Stimulated activated CD4-positive, alpha-beta T cell treated with anti-CD3 and anti-CD28 coated beads, Interleukin-1b, Interleukin-23, amount 100 ng/mL, for 1 hour (primary cell): ENCODE measurements at places on chromosomes 12 and 14.

DNA sequence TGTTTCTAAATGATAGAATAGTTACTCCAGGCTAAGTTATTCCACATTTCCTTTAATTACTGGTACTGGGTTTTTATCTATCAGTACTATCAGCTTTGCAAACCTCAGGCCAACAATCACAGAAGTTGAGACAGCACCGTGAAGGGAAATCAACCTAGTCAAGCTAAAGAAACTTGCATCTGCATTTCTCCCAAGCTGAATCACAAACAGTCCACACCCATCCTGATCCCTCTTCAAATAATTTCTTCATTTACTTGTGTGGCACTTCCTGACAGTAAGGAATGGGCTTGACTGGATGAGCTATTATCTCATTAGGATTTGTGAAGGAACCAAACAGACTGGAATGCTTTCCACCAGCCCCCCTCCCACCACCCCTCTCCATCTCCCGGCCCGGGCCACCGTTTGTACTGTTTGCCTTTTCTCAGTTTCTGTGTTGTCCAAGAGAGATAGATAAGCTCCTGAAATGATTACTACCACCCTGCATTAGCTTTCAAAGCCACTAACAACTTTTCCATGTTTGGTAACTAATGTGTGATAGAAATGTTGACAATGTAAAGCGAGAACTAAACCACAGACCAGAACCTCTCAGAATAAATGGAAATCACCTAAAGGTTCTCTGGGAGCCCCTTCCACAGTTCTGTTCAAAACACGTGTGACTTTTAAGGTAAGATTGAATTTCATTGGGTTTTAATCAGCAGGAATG, 236.3 kb downstream of the SLC25A21 start:
- DNase-seq = no peak

DNA sequence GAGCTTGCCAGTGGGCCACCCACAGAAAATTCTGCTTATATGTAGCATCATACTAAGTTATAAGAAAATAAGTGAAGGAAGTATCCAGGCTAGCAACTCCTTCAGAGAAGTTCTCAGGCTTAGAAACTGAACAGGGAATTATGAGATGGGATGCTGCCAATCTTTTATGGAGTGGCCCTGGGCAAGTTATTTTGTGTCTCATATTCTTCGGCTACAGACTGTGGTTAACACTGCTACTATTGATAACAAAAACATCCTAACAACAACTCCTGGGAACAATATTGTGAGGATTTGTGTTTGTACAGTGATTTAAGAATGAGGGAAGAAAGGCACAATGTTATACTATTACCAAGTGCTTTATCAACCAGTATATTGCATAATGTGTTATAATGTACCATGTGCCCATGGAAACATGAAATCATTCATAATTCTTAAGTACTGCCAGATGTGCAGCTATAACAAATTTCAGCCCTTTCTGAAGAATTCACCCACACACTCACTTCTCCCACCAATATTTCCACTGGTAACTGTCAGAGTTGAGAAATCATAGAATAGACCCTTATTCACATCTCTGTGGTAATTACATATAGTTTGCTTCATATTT, 113.3 kb upstream of the SOX5 start:
- DNase-seq = no peak

GRCh38 chr12:106301241-106301610, 1.3 kb upstream of the TCP11L2 start:
- DNase-seq = no peak

GRCh38 chr14:106442857-106443256, 916.5 kb downstream of the TMEM121 start:
- peak; percentile 13 for DNase-seq

DNA sequence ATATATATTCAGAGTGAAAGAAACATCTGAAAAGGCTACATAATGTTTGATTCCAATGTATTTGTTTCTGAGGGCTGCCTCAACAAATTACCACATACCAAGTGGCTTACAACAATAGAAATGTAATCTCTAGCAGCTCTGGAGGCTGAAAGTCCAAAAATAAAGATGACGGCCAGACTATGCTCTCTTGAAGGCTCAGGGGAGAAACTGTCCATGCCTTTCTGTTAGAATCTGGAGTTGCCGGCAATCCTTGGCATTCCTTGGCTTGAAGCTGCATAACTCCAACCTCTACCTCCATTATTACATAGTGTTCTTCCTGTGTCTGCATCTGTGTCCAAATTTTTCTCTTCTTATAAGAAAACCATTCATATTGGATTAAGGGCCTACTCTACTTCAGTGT, 68.1 kb upstream of the PLEKHG7 start:
- no peak for DNase-seq

DNA sequence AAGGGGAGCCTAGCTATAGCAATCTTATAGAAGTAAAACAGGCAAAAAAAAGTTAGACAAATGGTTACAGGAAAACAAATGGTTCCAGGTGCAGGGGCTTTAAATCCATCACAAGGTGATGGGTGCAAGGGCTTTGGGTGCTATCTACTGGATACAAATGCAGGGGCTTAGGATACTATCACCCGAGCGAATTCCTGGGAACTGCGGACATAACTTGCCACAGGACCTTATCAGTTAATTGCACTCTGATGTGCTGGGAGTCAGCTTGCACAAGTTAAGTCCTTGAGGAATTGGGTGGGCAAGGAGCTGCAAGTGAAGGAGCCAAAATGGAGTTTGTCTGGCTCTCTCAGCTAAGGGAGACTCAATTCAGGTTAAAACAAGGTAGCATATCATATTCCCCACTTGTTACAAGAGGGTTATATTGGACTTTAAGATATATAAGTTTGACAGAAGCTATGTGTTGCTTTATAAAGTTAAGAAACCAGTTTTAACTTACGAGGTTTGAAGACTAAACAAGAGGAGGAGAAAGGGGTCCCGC, 115.0 kb upstream of the PZP start:
- DNase-seq = no peak

DNA sequence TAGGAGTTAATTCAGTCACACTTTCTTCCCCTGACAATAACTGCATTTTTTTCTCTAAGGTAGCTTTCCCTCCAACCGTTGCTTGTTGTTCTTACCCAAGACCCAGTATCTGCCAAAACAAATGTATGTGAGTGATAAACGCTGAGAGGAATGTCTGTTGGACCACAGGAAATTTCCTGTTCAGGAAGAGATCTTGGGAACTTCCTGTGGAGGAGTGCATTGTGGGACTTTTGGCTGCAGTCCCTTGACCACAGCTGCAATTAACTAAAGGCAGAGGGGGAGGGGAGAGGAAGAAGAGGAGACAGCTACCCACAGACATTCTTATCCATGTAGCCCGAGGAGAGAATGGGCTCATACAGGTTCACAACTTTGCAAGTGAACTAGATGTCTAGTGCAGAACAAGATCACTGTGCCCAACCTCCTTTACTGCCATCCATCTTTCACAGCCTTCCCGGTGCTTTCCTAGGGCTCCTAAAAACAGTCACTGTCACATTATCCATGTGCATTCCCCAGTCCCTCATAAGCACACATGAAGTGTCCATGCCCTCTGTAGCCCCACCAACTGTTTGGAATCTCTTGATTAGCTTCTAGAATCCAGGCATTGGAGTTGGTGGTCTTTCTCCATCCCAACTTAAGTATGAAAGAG, 149.5 kb downstream of the ETV6 start:
- no peak for DNase-seq
